ENCODE measurements at places on chromosomes 5 and 9. TPM values are rescaled to one million over a fixed set of nuclear protein-coding genes. Genes with fewer than 3 reads are reported as not detected.

DNA sequence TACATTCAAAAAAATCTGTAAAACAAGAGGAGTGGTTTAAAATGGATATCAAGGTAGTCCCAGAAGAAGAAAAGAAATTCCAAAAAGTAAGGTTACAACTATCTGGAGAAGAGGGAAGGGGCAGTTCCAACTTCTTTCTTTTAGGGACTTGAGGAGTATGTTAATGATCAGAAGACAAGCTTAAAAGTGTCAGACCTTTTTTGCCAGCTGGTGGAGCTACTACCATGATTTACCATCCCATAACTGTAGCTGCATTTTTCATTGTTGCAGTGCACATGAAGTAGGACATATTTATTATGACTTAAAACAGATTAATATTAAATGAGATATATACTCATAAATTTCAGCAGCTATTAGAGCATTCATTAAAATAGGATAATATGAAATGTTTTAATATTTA is 158.5 kb upstream of the RGS7BP start:
- DNase-seq, result no peak

- DNase-seq, result no peak
These were observed 736 bp upstream of the GLDC start for GRCh38 chr9:6646293-6646636.

DNA sequence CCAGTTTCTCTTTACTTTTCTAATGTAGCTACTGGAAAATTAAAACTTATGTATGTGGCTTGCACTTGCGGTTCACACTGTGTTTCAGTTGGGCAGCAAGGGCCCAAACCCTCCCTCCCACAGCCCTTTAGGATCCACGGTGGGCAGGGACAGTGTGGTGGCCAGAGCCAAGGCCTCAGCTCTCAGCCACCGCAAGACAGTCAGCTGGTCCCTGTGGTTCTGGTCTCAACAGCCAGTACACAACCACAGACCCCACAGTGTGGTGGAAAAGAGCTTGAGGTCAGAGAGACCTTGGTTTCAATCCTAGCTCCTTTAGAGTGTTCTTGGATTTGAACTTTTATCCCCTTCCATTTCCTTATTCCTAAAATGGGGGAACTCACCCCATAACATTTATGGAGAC is 153.0 kb upstream of the SMIM23 start:
- DNase-seq, result no peak

DNA sequence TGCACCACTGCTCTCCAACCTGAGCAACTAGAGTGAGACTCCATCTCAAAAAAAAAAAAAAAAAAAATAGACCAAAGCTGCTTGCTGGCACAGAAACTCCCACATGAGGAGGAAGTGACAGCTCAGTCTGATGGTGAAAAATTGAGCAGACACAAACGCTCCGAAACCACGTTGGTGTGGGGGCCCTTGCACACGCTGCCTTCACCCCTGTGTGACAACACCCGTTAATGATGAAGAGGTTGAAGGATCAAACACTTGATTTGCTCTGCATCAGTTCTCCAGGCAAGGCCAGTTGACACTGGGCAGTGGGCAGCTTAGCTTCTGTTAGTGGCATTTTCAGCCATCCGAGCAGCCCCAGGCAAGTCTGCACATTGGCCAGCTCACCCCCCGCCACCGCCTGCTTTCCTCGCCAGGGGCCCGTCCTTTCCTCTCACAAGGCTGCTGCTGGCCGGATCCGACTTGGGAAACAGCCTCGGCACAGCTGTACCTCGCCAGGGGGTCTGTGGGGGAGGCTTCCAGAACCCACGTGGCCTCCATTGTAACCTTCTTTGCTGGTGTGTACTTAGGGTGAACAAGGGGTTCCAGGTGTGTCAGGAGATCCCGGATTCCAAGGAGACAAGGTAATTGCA is 79.8 kb downstream of the COL27A1 start:
- no peak for DNase-seq

DNA sequence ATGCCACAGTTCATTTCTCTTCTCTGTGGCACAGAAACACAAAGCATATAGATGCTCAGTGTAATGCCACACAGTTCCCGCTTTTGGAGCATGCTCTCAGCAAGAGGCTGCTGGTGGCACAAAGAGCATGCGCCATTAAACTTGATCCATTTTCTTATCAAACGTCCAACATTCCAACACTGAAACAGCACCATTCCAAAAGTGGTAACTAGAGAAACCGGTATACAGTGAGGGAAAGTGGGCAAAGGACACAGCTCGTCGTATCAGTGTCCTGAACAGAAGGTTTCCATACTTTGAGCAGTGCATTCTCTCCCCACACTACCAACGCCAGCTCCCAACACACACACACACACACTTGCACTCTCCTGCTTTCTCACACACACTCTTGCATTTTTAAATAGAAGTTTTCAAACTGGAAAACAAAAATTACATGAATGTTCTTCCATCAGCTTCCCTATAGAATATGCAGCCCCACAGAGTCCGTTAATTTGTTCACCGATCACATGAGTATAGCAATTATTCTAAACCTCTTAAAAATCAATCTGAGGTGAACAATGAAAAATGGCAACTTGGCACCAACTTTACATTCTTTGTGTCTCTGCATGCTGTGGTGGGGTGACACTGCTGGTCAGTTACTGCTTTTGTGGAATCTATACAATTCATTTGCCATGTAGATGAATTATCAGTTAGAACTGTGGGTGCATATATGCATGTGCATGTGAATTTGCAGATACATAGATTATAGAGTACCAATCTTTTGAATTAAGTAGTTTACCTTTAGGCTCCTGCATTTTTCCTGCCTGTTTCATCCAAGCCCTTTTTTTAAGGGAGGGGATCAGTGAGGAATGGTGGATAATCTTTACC is 5.7 kb downstream of the NFIB start:
- DNase-seq, result no peak

- DNase-seq, result no peak
These were observed 726.9 kb downstream of the DNAH5 start for GRCh38 chr5:13217636-13218035.

GRCh38 chr5:150068071-150068470 is 18.3 kb downstream of the CSF1R start:
- DNase-seq, result no peak

GRCh38 chr5:7851617-7852289 is 820 bp upstream of the CFAP90 start:
- no peak for DNase-seq

- peak; percentile 32 for DNase-seq
These were observed 209.5 kb downstream of the ARHGAP26 start for GRCh38 chr5:142979636-142980035.

Gene IL3
- total RNA-seq, result not detected

Gene SOHLH1
- not detected for total RNA-seq

Data from MG63 (cell line).